ENCODE measurements at places on chromosomes 16 and 17.

GRCh38 chr17:42271779-42272035 lies 4.5 kb downstream of the STAT5B start:
- no peak for DNase-seq

DNA sequence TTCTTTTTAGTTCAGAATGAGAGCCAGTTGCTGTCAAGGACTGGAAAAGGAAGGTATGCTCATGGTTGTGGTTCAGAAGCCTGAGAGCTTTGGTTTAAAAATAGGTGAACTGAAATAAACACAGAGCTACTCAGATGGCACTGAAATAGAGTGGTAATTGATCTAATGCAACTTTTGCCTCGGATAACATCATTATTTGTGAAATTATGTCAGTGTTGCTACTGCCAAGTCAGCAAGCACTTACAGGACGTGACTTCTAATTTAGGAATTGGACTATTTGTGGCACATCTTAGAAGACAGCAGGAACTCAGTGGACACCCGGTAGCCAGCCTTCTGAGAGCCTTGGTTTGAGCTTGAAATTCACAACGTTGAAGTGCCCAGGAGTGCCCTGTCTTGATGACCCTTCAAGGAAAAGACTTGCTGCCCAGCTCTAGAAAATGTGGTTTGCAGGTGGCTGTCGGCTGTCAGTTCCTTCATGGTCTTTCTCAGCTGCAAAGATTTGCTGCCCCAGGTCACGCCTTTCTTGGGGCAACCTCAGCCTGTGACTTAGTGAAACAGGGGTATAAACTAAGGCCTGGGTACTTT lies 42.0 kb upstream of the XYLT1 start:
- no peak for DNase-seq

DNA sequence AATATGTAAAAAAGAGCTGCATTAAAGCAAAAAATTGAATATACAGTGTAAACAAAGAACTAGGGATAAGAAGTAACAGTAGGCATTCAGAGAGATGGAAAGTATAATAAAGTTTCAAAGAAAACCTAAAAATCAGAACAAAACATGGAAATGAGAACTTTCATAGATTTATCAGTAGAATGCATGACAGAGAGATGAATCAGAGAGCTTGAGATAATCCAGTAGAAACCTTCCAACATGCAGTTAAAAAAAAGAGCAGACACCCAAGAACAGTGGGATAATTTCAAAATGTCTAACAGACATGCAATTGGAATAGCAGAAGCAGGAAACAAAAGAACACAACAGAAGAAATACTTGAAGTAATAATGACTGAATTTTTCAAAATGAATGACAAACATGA lies 1384.2 kb downstream of the CDH11 start:
- no peak for DNase-seq

GRCh38 chr17:3536716-3537115 lies 20.9 kb downstream of the TRPV3 start:
- no peak for DNase-seq

DNA sequence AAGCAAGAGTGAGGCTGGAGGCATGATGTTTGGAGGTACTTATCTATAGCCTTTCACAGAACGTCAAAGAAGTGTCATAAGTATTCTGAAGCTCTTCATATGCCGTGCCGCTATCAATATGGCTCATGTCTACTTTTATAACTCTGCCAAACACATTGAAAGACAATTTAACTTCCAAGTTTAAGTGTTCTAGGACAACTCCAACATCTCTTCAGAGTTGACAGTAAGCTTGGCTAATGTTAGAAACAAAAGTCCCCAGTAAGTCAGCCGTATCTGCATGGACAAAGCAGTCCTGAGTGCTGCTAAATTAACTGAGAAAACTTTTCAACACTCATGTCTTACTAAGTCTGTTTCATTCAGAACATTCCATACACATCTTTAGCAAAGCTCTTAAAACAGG lies 32.2 kb downstream of the GRB2 start:
- no peak for DNase-seq

Data from HuH-7 (cell line).